ENCODE measurements at places on chromosomes 1 and 21.

GRCh38 chr1:36436821-36437220, 13.4 kb downstream of the OSCP1 start:
- DNase-seq: no peak

DNA sequence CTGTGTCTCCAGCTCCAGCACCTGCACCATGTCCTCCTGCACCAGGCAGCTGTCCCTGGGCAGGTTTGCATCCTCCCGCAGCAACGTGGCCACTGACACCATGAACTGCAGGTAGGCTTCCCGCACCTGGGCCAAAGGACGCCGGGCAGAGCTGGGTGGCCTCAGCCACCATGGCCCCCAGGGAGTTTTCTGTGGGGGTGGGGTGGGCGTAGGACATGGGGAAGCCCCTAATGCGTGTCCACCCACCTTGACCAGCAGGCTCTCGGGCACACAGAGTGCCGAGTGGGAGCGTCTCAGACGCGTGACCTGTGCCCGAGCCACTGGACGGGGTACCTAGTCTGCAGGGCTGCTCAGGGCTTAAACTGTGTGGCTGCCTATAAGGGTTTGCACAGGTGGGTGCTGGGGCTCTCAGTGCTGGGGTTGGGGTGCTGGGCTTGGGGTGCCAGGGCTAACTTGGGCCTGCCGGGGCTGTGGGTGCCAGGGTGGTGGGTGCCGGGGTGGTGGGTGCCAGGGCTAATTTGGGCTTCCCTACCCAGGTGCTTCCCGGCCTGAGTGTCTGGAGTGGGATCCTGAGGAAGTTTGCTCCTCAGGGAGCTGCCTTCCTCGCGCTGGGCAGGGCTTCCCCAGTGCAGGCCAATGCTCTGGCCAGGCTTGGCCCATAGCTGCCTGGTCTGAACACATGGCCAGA, 17.7 kb downstream of the PRXL2B start:
- peak; percentile 60 for DNase-seq

DNA sequence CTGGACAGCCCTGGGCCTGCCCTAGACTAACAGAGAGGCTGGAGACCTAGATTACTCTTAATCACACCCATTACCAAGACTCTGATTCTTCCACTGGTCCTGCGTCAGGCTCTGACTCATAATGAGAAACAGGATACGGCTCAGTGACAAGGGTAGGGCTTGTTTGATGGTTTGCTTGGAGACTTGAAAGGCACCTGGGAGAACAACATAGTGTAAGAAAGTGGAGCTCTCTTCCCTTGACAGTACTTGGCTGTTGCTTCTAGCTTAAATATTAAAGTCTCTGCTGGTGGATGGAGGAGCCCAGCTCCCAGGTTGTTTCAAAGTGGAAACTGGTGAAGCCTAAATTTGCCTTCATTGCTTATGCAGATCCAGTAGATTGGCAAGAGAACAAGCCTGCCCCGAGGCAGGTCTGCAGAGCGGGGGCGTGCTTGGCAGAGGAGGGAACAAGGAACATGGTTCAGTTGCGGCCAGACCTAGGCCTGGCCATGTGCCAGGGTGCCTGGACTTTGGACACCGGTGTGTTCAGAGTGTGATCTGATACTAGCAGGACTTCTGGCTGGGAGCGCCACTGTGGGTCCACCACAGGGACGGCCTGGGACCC, 480.6 kb downstream of the CAMTA1 start:
- no peak for DNase-seq

DNA sequence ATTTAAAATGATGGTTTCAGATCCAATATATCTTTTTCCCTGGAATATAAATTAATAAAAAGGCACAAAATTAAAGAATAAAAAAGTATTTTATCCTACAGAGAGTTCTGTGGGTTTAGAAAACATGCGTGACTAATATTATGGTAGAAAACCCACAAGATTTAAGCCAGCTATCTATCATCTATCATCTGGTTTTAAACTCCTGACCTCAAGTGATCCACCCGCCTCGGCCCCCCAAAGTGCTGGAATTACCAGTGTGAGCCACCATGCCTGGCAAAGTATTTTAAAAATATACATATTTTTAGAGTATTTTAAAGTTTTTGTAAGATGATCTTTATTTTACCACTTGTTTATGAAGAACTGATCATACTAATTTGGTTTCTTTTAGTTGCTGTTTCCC, 79.5 kb downstream of the NRIP1 start:
- no peak for DNase-seq

DNA sequence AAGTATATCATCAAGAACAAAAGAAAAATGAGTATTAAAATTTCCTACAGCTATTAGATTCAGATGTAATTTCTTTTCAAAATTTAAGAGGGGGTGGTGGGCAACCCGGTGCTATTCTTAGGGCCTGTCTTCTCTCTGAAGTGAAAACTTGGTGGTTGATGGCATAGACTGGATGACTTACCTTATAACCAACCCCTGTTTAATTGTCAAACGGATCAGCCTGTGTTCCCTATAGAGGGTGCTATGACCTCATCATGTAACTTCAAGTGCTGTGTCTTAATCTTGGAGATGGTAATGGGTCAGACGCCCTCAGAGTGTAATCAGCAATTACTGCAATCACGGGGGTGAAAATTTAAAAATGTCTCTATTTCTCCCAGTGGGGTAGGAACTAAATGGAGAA, 176.2 kb downstream of the PCP4 start:
- no peak for DNase-seq

DNA sequence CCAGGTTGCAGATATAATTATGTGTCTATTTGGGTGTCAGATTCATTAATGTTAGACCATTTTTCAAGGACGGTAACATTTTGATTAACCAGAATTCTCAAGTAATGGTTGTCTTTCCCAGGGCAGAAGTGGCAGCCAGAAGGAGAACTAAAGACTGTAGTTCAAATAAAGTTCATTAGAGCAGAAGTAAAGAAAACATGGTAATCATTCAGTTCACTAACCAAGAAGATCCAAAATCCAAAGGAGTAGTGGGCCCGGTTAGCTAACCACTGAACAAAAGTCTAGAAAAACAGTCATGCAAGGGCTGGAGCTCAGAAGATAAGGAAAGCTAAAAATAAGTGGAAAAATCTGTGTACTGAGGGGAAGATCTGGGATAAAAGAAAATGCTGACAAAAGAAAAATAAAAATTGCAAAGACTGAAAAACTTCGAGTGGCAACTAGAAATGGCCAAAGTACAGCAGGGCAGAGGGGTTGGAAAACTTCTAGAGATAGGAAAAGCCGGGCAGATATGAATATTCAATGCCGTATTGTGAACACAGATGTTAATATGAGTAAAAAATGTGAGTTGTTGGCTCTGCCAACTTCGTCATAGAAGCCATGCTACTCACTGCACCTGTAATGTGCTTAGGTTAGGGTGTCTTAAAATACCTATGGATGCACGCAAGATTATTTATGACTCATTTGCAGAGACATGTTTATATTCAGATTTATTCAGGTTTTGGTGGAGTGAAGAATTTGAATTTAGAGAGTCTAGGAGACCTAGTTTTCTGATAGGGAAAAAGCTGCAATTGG, 925.9 kb downstream of the LTN1 start:
- DNase-seq: no peak

DNA sequence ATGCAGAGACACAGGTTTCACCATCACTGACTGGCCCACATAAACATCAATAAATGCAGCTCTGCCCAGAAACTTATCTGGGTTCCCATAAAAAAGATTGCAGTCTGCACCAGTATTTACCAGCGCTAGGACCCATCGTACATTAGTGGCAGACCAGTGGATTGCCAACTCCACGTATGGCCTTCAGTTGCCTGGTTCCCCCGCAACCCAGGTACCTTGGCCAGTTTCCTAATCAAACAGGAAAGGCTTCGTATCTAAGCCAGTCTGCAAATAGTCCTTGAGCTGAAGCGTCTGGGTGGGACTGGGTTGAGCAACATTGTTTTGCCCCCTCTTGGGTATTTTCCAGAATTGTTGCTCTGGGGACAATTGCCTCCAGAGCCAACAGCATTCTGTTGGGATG, 1639.3 kb downstream of the MRPL39 start:
- no peak for DNase-seq

- DNase-seq: no peak
Observed at GRCh38 chr1:44524655-44525500, 119.8 kb downstream of the RNF220 start.

GRCh38 chr1:108154314-108154713, 45.8 kb downstream of the SLC25A24 start:
- no peak for DNase-seq

DNA sequence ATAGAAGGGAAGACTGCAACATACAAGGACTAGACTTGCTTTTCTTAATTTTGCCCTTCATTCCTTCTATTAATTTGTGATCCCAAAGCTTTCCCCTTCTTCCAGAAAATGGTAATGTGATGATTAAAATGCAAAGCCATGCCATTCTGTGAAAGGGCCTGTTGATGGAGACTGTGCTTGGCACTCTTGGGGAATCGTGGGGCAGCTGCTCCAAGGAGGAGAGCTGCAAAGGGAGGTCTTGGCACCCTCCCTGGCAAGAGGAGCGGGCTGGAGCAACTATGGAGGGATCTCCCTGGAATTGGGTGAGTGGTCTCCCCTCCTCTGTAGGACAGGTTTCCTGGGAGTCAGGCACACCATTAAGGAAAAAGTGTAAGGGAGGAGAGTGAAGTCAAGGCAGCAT, 16.6 kb downstream of the CACNA1S start:
- DNase-seq: no peak

DNA sequence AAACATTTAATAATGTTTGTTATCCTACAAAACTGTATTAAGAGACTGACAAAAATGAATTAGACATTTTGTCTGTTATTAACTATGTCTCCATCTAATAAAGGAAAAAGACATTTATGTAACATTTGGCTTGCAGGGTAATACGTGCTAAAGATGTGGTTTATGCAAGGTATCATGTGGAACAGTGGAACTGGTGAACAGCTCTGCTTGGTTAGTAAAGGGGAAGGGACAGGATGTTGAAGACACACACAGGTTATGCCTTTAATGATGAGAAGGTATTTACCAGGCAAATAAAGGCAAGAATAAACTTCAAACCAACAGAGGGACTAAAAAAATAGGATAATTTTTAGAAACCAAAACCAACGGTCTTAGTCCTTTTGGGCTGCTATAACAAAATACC, 93.1 kb downstream of the UCHL5 start:
- no peak for DNase-seq

DNA sequence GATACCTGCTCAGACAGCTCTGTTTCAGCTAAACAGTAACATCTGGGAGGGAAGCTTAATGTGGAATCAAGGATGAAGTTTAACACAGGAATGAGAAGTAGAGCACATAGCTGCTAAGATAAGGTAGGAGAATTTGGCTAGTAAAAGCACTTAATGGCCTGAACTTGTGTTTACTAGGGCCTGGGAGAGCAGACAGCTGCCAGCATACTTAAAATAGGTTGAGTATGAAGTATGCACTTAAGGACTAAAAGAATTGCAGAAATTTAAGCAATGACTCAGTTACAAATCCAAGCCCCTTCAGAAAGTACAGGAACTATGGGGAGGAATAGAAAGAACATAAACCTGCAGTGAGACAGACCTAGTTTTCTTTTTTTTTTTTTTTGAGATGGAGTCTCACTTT, 53.0 kb downstream of the BACH1 start:
- no peak for DNase-seq

DNA sequence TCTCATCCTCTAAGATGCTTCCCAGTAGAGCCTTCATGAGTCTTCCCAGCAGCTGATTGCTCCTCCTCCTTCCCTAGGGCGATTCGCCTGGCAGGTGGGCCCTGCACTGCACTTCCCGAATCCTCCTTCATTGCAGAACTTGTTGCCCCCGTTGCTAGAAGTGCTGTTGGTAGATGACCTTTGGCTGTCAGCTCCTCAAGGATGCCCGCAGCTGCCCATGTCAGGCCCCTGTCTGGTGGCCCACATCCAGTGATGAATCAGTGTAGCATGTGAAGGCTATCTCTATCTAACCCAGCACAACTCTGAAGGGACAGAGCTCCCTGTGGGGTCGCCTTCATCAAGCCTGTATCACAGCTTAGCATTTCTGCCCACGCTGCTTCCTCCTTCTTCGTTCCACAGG, 52.1 kb upstream of the F3 start:
- no peak for DNase-seq

GRCh38 chr1:99643021-99643779, 2.7 kb upstream of the PALMD start:
- no peak for DNase-seq

- no peak for DNase-seq
Observed at GRCh38 chr1:8409106-8409505, 91.2 kb downstream of the SLC45A1 start.

GRCh38 chr1:151944857-151945575, 35.7 kb upstream of the THEM4 start:
- no peak for DNase-seq

GRCh38 chr1:202228484-202229122, 35.0 kb downstream of the LGR6 start:
- no peak for DNase-seq

- DNase-seq: no peak
Observed at GRCh38 chr1:89790592-89790991, 30.2 kb upstream of the LRRC8D start.

DNA sequence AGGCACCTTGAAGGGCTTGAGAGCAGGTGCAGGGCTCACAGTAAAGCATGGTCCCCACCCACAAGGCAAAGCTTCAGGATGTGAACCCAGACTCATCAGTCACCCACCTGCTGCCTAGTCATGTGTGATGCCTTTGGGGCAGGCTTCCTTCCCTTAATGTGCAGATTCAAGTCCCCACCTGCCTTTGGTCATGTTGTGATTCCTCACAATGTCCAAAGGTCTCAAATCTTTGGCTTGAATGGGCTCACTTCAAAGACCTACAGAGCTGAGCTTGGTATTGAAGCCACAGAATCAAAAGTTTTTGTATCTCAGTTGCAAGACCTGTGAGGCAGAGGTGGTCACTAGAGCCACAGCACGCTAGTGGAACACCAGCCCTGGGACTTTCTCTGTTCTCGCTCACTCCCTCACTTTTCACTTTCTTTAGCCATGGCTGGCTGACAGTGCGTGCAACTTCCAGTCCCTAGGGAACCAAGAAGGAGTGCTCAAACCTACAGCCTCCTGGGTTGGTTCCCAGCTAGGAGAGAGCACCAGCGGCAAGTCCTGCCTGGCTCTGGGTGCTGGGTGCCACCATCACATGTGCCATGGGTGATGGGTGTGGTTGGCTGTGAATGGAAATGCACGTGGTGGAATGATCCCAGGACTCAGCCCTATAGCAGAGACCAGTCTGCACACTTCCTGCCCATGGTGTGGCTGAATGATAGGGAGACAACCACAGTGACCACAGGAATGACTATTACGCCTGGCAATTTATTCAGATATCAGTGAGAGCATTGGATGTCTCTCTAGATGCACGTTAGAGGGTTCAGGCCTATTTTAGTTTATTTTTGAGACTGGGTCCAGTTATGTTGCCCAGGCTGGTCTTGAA, 26.4 kb upstream of the CLIC6 start:
- DNase-seq: no peak

GRCh38 chr1:208167261-208167869, 76.8 kb downstream of the PLXNA2 start:
- DNase-seq: no peak
